ENCODE measurements at places on chromosomes 12 and 14.

DNA sequence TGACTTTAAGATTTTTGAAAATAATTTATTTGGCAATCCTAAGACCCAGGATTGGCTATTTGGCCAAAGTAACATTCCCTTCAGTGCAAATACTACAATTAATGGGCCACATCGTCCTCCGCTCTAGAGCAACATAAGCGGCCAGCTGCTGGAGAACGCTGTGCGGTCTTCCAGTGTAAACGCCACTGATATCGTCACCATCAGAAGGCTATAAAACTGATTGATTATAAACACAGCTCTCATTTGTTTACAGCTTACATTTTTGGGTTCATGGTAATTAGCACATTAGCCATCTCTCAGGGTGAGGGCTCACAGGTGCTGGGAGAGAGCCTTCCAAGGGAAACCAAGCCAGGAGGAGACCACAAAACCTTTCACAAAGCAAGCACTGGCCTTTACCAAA is 130.1 kb upstream of the BMP4 start:
- no peak overlapping the region for H3K27ac ChIP-seq
- DNase-seq, result no peak
- no peak overlapping the region for H3K4me3 ChIP-seq
- H3K36me3 ChIP-seq, result no peaks in the 10 kb centered on the region
- no peaks in the 10 kb centered on the region for H3K27me3 ChIP-seq

GRCh38 chr14:104445086-104445485 is 134.5 kb upstream of the C14orf180 start:
- no peak overlapping the region for H3K4me3 ChIP-seq
- H3K27me3 ChIP-seq, result peaks cover 80% of the 10 kb centered on the region
- no peaks in the 10 kb centered on the region for H3K36me3 ChIP-seq
- no peak overlapping the region for H3K27ac ChIP-seq

GRCh38 chr12:63318933-63319332 is 167.9 kb upstream of the AVPR1A start:
- H3K4me3 ChIP-seq, result no peak overlapping the region
- peaks cover 26% of the 10 kb centered on the region for H3K4me1 ChIP-seq
- no peaks in the 10 kb centered on the region for H3K36me3 ChIP-seq
- H3K27me3 ChIP-seq, result no peaks in the 10 kb centered on the region
- DNase-seq, result no peak

DNA sequence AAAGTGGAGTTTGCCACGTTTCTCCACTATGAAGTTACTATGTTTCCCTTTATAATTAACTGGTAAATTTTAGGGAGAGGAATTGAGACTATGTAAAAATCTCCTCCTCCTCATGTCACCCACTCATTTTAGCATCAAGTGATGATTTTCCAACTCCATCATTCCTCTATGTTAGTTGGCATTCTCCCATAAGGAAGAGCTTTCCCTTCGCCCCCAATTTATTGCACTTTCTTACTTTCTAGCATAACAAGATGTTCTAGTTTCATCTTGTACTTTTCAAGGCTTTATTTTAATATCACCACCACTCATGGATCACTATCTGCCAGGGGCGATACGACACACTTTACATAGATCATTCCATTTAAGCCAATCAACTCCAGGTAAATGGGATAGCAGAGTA is 97.1 kb downstream of the RPS6KA5 start:
- no peak overlapping the region for H3K4me3 ChIP-seq
- peaks cover 11% of the 10 kb centered on the region for H3K4me1 ChIP-seq
- DNase-seq, result no peak
- no peaks in the 10 kb centered on the region for H3K36me3 ChIP-seq
- H3K27ac ChIP-seq, result no peak overlapping the region

DNA sequence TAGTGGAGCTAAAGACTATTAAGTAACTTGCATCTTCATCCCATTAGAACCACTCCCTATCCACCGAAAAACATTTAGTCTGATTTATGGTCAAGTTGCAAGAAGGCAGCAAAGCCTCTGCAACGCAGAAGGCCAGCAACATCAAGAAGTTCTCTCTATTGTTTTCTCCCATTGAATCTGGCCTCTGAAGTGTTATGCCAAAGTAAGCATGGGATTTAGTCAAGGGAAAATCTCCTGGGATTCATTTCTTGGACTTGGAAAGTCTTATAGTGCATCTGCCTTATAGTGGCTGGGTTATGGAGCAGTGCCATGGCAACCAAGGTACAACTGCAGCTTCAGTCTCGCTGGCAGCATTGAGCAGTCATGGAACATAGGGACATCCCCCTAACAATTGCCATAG is 87.7 kb upstream of the KRR1 start:
- H3K4me3 ChIP-seq, result no peak overlapping the region
- H3K27ac ChIP-seq, result no peak overlapping the region
- H3K27me3 ChIP-seq, result no peaks in the 10 kb centered on the region
- no peaks in the 10 kb centered on the region for H3K36me3 ChIP-seq

DNA sequence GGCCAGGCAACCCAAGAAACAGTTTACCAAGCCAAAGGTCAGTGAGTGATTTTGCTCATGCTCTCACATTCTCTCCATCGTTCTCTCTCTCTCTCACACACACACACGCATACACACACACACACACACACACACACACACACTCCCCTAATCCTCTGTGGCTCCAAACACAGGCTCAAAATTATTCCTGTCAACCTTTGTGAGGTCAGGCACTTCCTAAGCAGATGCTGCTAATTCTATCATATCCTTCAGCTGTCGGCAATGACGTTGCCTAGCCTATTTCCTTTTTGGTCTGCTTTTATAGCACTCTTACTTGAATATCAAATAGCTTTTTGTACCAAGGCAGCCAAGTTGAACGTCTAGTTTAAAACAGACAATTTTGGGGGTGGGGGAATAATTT is 98.9 kb upstream of the EGLN3 start:
- H3K27me3 ChIP-seq, result no peaks in the 10 kb centered on the region
- H3K27ac ChIP-seq, result no peak overlapping the region
- peaks cover 48% of the 10 kb centered on the region for H3K4me1 ChIP-seq
- DNase-seq, result no peak
- no peak overlapping the region for H3K4me3 ChIP-seq
- H3K36me3 ChIP-seq, result peaks cover 4% of the 10 kb centered on the region

DNA sequence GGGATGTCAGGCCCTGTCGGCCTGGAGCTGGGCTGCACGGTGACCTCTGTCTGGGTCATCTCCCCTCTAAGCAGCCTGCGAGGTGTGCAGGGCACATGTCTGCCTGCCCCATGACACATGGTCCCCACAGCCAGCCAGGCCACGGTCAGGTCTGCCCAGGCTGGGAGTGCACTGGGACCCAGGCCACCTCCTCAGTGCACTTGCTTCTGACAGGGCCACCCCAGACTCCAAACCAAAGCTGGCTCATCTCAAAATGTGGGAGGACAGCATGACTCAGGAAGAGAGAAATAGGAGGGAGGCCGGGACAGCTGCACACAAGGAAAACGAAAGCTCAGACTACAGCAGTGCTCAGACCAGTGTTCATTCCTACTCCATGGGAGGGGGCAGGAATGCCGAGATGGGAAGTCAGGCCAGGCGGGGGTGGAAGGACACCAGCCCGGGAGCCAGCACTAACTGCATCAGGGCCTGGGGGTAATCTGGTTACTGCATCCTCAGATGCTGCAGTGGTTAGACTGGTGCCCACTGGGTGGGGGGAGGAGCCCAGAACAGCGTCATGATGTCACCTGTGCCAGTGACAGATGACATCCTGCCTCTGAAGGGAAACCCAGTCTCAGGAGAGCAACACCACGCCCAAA is 4.0 kb downstream of the P2RX2 start:
- H3K4me3 ChIP-seq, result no peak overlapping the region
- H3K27ac ChIP-seq, result peak overlapping the region; percentile 5
- peaks cover 12% of the 10 kb centered on the region for H3K27me3 ChIP-seq
- DNase-seq, result no peak
- H3K4me1 ChIP-seq, result peaks cover 19% of the 10 kb centered on the region

- H3K27me3 ChIP-seq, result no peaks in the 10 kb centered on the region
- no peak for DNase-seq
- no peak overlapping the region for H3K27ac ChIP-seq
- H3K36me3 ChIP-seq, result peaks cover 17% of the 10 kb centered on the region
- H3K4me3 ChIP-seq, result no peak overlapping the region
Observed at GRCh38 chr12:52876372-52876771, 27.6 kb upstream of the KRT78 start.

DNA sequence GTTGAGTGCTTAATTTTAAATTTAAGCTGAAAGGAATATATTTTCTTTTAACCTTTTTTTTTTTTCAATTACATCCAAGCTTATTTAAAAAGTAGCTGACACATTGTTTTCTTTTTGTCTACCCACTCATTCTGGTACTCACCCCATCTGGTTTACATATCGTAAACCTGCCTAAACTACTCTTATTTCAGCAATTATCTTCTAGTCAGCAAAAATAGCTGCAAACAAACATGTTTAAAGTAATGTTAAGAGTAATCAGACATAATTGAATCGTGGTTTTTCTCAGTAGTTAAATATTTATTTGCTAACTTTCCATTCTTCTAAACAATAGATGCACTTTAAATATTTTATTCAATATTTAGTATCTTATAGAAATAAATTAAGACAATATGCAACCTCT is 492.7 kb upstream of the MGAT4C start:
- no peak overlapping the region for H3K4me3 ChIP-seq
- H3K27ac ChIP-seq, result no peak overlapping the region
- H3K36me3 ChIP-seq, result no peaks in the 10 kb centered on the region
- no peaks in the 10 kb centered on the region for H3K27me3 ChIP-seq
- no peaks in the 10 kb centered on the region for H3K4me1 ChIP-seq
- DNase-seq, result no peak

GRCh38 chr12:44526655-44527182 is 349.4 kb downstream of the NELL2 start:
- no peaks in the 10 kb centered on the region for H3K36me3 ChIP-seq
- H3K4me1 ChIP-seq, result peaks cover 13% of the 10 kb centered on the region
- H3K27ac ChIP-seq, result no peak overlapping the region
- no peaks in the 10 kb centered on the region for H3K27me3 ChIP-seq
- no peak for DNase-seq
- H3K4me3 ChIP-seq, result no peak overlapping the region

DNA sequence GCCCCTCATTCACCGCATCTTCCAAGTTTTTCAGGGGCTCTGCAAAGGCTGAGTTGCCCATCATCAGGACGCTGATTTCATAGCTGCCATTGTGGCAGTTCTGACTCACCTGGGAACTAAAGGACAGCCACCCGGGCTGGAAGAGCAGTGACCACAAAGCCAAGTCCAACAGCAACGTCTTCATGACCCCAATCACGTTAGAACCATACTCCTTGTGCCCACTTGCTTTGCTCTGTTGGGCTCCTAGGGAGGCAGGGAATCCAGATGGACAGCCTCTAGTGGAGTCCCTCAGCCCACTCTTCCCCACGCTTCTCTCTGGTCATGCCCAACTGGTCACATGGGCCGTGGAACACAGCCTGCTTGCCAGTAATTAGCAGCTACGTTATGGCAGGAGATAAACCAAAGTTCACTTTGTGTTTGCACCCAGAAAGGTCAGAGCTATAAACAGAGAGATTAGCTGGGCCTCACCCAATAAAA is at the start of gene GUCY2C:
TSS of gene GUCY2C (minus strand) at position 335 of the 477 bp plus-strand sequence. CDS start at position 184, 151 bp downstream.
- H3K4me1 ChIP-seq, result no peaks in the 10 kb centered on the region
- no peak for DNase-seq
- no peaks in the 10 kb centered on the region for H3K27me3 ChIP-seq
- no peak within 1 kb of the TSS for H3K27ac ChIP-seq
- H3K36me3 ChIP-seq, result no peaks in the 10 kb centered on the region
- no peak within 1 kb of the TSS for H3K4me3 ChIP-seq

- peak overlapping the region; percentile 81 for H3K27ac ChIP-seq
- no peak for DNase-seq
- H3K36me3 ChIP-seq, result peaks cover 28% of the 10 kb centered on the region
Observed at GRCh38 chr14:55272387-55272786, 1.2 kb downstream of the FBXO34 start.

DNA sequence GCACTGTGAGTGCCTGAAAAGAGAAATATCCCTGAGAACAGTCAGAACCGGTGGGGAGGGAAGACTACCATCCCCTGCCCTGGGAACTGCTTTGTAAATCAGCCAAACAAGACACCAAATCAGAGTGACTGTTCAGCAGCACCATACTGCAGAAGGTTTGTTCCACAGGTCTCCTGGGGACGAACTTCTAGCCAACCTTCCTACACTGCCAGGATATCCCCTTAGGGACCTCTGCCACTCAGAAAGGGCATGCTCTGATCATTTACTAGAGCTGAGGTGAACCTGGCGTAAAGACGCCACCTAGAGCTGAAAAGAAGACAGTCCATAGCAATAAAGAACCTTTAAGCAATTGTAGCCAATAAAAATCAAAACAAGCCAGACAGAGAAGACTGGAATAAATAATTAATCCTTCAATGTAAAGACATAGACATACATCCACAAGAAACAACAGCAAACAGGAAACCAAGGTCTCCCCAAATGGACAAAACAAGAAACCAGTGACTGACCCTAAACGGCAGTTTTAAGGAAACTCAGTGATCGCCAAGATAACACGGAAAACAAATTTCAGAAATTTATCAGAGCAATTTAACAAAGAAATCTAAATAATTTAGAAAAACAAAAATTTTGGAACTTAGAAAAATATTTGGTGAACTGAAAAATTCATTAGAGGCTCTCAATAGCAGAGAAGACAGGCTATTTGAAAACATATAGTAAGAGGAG is 228.1 kb upstream of the AMIGO2 start:
- H3K36me3 ChIP-seq, result peaks cover 3% of the 10 kb centered on the region
- DNase-seq, result peak; percentile 51
- no peaks in the 10 kb centered on the region for H3K27me3 ChIP-seq
- peak overlapping the region; percentile 2 for H3K27ac ChIP-seq
- no peak overlapping the region for H3K4me3 ChIP-seq

- H3K36me3 ChIP-seq, result peaks cover 10% of the 10 kb centered on the region
- H3K4me1 ChIP-seq, result peaks cover 50% of the 10 kb centered on the region
- no peak overlapping the region for H3K27ac ChIP-seq
- H3K27me3 ChIP-seq, result no peaks in the 10 kb centered on the region
Observed at GRCh38 chr12:103832048-103832997, 8.7 kb downstream of the NT5DC3 start.

- H3K36me3 ChIP-seq, result no peaks in the 10 kb centered on the region
- H3K27ac ChIP-seq, result no peak overlapping the region
- no peaks in the 10 kb centered on the region for H3K27me3 ChIP-seq
- H3K4me3 ChIP-seq, result no peak overlapping the region
- no peak for DNase-seq
- H3K4me1 ChIP-seq, result no peaks in the 10 kb centered on the region
Observed at GRCh38 chr14:82521191-82521590, 987.5 kb upstream of the SEL1L start.

DNA sequence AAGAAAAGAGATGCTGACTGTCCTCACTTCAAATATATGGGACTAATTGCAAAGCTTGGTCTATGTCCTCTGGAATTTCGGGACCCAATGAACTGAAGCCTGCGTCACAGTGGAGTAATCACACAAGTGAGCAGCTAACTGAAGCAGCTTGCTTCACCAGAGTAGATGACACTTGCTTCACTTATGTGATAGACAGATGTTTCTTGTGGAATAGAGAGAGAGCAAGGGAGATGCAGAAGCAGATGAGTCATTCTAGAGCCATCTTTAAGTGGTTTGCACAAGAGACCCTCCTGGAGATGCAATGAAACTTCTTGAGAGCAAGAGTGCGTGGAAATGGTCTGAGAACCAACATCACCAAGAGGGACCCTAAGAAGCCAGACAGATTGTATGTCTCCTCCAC is 1537.1 kb upstream of the FLRT2 start:
- no peaks in the 10 kb centered on the region for H3K4me1 ChIP-seq
- no peaks in the 10 kb centered on the region for H3K36me3 ChIP-seq
- H3K27ac ChIP-seq, result no peak overlapping the region
- no peak for DNase-seq
- no peak overlapping the region for H3K4me3 ChIP-seq

GRCh38 chr14:49986343-49987014 is 93.6 kb downstream of the ARF6 start:
- no peaks in the 10 kb centered on the region for H3K27me3 ChIP-seq
- no peak for DNase-seq
- peak overlapping the region; percentile 46 for H3K27ac ChIP-seq
- peaks cover 55% of the 10 kb centered on the region for H3K4me1 ChIP-seq

Data from Calu3 (cell line).